SJSA1 (cell line): ENCODE measurements at places on chromosomes 7 and 10. TPM values are rescaled to one million over a fixed set of nuclear protein-coding genes. Genes with fewer than 3 reads are reported as not detected.

GRCh38 chr7:124662937-124663336 is 102.7 kb downstream of the GPR37 start:
- DNase-seq, result no peak

The RAB19 gene
- total RNA-seq, result not detected in 2 replicates

DNA sequence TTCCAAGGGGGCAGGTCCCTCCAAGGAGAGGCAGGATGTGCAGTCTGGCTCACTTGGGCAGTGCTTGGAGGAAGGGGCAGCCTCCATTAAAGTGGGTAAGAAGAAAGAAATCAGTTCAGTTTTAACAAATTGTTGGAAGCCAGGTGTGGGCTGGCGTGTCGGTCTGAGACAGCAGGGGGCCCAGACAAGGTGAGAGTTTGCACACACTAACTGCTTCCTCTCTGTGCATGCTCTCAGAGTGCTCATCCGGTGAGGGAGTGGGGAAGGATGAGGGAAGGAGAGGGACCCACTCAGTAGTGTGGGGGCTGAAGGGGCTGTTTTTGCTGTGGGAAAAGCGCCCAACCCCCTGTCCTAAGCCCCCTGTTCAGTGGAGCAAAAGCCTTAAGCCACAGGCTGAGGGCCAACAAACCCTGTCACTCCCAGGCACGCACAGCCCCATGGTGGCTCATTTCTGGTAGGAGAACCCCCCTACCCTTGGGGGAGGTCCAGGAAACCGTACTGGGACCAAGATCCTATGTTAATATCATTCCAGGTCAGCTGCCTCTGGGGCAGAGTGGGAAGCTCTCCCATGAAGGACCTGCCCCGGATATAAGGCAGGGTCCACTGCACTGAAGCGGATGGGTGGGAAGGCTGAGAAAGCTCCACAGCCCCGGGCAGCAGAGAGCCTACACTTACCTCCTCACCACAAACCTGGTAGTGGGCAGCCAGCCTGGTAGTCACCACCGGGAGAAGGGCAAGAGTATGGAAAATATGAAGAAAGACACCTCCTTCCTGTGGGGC is 5.1 kb upstream of the PCBD1 start:
- no peak for DNase-seq

DNA sequence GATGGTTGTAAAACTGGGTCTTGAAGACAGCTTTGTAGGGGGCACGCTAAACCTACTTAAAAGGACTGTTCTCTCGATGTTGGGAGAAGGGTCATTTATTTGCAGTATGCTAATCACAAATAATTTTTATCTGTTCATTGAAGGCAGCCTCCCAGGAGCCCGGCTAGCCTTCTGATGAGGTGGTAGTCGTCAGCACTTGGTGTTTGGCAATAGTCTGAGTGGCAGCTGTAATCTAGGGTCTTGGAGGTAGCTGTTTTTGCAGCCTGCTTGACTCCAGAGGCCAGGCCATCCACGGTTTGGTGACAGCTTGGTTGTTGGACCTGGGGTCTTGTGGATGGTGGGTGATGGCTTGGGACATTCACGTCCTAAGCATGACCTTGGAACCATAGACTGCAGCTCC is 2.2 kb downstream of the GTF2IRD1 start:
- no peak for DNase-seq

GRCh38 chr10:59831658-59832503 is 74.5 kb downstream of the CCDC6 start:
- DNase-seq, result no peak

The MALRD1 gene
- total RNA-seq, result under 0.01 TPM in 1 of 2 replicates, not detected in the other

DNA sequence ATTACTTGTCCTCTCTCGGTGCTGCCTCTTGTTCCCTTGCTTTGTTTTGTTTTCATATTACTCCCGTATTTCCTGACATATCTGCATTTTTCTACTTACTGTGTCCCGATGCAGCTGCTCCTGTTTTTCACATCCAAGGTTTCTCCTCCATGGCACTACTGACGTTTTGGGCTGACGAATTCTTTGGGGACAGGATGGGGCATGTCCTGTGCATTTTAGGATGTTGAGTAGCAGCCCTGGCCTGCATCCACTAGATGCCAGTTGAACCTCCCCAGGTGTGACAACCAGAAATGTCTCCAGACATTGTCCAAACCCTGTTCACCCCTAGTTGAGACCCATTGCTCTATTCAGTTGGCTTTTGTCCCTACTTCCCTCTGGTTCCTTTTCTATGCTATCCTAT is 12.4 kb downstream of the ZNF789 start:
- DNase-seq, result no peak

The NEUROG3 gene
- not detected in 2 replicates for total RNA-seq

DNA sequence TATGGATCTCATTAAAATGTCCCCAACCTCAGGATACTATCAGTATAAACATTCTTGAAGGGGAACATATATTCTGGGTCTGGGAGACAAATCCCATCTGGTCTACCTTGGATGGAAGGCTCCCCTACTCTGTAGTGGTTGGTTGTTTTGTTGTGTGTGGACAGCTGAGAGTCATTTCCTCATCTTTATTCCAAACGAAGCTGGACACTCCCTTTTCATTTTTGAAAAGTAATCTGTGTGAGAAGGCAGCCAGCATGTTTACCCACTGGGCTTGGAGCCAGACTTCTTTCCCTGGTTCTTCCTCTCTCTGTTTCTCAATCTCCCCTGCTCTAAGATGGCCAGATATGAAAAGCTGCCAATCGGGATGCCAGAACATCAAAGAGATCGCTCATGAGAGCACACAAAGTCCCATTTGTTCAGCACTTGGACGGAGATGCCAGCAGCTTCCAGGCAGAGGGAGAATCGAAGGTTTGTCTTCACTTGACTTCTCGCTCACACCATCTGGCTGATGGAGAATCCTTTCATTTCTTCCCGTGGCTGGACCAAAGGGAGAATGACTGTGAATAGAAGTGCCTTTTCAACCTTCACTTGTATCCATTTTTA is 108.1 kb upstream of the AGR3 start:
- peak; percentile 67 for DNase-seq

DNA sequence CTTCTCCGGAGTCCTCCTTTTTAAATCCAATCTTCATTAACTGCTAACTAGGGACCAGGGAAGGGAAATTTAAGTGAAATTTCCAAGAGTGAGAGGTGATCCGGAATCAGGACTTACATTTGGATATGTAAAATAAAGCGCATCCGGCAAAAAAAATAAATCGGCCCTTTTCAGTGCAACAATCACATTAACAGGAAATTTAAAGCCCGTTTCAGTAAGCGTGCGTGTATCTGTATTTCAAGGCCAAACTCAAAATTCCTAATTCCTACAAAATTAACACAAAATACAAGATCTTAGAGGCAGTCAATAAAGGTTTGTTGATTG is 771 bp downstream of the DNAJC9 start:
- DNase-seq, result no peak

The NEUROD6 gene
- total RNA-seq, result not detected in 2 replicates

DNA sequence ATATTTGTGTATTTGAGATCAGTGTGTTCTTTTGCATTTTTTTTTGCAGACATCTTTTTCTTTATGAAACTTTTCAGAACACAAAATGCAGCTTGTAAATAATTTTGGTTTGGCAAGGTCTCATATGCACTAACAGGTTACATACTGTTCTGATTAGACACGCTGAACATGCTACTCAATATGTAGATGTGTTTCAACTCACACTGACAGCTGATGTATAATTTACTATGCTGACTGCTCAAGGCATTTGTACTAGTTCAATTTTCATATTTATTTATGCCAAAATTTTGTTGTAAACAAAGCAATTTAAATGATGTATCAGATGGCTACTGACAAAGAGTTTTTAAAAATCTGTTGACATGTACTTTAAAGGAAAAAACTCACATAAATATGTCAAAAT is 123.8 kb downstream of the TFEC start:
- DNase-seq, result no peak

The CYP26C1 gene
- total RNA-seq, result not detected in 2 replicates

DNA sequence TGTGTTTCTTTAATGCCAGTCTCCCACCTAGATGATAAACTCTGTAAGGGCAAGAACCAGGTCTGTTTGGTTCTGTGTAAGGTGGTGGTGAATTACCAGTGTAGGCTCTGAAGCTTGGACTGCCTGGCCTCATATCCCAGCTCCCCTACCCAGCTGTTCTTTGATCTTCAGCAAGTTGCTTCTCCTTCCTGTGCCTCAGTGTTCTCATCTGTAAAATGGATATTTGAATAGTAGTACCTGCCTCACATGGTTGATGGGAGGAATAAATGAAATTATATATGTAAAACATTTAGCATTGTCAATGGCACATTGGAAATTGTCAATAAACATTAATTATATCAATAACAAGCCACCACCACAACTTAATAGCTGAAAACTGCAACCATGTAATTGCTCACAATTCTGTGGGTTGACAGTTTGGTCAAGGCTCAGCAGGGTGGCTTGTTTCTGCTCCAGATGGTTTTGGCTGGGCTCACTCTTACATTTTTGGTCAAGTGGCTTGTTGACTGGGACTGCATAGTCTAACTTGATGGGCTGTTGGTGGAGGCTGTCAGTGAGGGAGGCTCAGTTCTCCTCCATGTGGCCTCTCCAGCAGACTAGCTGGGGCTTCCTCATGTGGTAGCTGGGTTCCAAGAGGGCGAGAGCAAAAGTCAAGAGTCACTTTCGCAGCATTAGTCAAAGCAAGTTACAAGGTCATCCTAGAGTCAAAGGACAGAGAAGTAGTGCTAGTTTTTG is 84.5 kb upstream of the DUSP5 start:
- DNase-seq, result no peak
